ENCODE measurements at places on chromosomes 13 and 19.

DNA sequence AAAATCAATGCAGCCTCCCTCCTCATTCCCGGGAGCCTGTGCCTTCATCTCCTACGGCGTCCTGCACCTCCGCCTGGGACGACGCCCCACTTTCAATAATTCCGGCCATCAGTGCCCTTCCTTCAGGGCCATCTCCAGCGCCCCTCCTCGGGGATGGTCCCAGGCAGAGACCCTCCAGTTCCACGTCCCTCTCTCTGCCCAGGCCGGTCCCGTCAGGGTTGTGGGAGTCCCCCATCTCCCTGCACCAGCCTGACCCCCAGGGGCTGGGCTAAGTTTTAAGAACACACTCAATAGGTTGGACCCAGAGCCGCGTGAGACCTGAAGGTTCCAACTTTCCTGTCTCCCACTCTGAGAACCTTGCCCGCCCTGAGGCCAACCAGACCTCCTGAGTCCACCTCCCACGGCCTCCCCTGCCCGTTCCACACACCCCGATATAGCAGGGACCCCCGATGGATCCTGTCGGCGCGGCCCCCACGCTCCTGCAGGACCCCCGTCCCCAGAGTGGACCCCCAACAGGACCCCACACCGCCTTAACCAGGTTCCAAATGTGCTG, 646 bp downstream of the TMEM161A start:
- DNase-seq = no peak

- DNase-seq = no peak
These were observed 24.5 kb downstream of the GP6 start for GRCh38 chr19:55013596-55013995.

DNA sequence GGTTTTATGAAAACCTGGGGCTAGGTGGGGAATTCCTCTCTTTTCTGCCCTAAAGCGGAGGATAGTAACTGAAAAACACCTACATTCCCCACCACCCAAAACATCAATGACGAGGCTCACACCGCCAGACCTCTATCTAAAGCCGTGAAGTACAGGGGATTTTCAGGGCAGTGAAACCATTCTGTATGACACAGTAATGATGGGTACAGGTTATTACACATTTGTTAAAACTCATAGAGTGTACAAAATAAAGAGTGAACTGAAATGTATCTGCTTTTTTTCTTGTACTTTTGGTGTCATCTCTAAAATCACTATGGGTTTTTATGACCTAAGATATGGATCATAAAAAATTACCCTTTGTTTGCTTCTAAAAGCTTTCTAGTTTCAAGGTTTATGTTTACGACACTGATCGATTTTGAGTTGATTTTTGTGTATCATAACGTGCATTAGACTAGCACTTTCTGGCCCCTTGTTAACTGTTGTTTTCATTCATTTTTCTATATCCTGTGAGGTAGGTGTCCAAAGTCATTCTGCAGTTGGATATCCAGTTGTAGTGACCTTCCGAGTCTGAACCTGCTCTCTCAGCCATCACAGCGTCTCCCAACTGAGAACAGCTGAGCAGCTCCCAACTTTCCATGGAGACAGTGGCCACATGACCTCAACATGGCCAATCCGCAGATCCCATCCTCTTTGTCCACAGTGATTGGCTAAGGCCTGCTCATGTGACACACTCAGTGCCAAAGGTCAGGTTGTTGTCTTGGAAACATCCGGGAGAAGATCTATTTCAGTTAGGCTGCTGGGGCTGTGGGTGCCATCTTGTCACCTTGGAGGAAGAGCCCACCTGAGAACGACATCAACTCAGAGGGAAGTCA, 10.3 kb downstream of the MBD3L2B start:
- no peak for DNase-seq

GRCh38 chr19:632579-633067, 714 bp downstream of the POLRMT start:
- no peak for DNase-seq

GRCh38 chr13:30440910-30441703, 18.8 kb downstream of the UBE2L5 start:
- DNase-seq = no peak

DNA sequence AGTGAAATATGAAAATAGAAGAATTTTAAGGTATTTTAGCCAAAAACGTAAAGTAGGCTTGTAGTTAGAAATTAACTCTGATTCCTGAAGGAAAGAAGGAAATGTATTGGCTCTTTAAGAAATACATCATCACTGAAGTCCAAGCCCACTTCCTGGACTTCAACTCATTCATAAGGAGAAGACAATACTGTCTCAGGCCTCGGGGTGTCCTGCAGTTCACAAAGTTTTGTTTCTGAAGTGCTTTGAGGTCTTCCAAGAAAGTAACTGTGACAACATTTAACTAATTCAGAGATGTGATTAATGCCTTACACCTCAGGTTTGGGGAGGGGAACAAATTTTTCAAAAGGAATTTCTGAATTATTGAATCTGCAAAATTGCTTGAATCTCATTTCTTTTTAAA, 65.8 kb upstream of the STARD13 start:
- no peak for DNase-seq

DNA sequence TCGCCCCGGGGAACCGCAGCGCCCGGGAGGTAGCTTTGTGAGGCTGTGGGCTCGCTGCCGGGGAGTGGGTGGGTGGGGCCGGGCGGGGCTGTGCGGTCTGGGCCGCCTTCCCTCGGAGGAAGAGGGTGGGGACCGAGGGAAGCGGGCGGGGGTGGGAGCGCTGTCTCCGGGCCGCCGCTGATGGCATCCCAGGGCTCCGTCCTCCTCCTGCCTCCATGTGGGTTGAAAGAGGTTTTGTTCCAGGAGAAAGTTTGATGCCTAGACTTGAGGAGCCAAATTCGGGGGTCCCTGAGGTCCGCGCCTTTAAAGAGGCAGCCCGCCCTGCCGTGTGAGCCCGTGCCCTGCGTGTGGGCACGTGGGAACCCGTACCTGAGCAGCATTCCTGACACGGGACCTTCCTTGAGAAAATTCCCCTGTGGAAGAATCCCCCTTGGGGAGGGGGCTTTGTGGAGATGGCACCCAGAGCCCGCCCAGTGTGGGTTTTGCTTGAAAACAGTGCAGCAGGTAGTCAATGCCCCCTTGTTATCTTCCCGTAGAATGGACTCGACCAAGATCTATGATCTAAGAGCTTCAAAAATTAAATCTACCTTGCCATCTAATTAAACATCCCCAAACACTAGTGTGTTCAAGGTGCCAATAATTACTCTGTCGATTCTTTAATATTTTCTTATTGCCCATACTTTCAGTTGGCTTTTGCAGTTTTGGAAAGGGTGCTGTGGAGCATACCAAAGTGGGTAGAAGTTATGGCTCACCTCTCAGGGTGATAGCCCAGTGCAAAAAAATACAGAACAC, 107.8 kb downstream of the RXFP2 start:
- DNase-seq = no peak

GRCh38 chr19:46308510-46308909, 11.7 kb downstream of the HIF3A start:
- DNase-seq = no peak

DNA sequence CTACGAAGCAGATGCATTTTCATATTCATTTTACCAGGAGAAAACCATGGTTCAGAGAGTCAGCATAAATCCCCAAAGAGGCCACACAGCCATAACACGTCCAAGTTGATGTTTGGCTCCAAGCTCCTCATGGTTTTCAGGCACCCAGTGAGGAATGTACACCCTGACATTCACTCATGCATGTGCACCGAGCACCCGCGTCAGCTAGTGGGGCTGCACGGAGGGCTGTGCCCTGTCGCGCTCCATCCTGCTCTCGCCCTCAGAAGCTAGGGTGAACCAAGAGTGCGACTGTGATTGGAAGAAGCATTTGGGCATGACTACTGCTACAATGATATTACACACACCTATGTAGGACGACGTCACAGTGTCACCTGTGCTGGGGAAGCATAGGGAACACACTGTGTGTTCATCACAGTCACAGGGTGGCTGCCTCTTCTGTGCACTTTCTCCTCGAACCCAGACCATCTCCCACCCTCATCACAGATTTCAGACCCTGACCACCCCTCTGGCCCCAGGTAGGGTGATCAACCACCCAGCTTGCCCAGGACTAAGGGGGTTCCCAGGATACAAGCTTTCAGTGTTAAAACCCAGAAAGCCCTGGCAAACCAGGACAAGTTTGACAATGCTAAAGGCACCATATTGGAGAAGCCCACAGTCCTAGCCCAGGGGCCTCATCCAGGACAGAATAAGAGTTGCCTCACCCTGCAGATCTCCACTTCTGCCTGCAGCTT, 148.6 kb upstream of the ZNF507 start:
- DNase-seq = no peak

- DNase-seq = no peak
These were observed 155.4 kb downstream of the DCT start for GRCh38 chr13:94323764-94324758.

DNA sequence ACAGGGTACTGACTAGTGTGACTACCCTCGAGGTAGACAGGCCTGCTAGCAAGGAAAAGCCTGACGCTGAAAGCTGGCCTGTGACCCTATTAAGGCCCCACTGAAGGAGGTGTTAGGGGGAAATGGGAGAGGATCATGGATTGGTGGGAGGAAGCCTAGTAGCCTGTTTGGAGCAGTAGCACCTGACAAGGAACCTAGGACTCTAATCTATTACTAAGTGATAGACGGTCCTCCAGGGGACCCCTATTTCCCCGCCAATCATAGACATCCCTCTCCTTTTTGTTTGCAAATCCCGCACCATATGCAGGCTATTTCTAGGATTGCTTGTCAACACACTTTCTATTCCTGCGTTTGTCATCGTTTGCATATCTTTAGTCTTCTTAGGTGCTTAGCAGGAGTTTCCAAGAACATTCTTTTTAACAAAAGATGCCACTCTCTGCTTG, 1338.8 kb upstream of the MIR17HG start:
- DNase-seq = no peak

GRCh38 chr19:5480427-5480836, 25.2 kb downstream of the ZNRF4 start:
- DNase-seq = no peak

DNA sequence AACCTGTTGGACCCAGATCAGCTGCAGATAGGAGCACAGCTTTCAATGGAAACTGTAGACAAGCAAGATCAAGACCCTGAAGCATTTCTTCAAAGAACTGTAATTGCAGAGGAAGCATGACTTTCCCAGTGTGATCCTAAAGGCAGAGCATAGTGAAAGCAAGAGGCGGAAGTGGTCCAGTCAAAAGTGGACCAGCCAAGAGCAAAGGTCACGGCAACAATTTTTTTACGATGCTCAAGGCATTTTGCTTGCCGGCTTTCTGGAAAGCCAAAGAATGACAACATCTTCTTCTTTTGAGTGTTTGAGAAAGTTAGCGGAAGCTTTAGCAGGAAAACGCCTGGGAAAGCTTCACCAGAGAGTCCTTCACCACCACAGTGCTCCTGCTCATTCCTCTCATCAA, 111.6 kb downstream of the RNF17 start:
- DNase-seq = no peak

- no peak for DNase-seq
These were observed at the start of gene FBN3 for GRCh38 chr19:8149261-8150094. Gene FBN3 (minus strand): TSS chr19:8149592. CDS start chr19:8147480, 2,112 bp downstream.

DNA sequence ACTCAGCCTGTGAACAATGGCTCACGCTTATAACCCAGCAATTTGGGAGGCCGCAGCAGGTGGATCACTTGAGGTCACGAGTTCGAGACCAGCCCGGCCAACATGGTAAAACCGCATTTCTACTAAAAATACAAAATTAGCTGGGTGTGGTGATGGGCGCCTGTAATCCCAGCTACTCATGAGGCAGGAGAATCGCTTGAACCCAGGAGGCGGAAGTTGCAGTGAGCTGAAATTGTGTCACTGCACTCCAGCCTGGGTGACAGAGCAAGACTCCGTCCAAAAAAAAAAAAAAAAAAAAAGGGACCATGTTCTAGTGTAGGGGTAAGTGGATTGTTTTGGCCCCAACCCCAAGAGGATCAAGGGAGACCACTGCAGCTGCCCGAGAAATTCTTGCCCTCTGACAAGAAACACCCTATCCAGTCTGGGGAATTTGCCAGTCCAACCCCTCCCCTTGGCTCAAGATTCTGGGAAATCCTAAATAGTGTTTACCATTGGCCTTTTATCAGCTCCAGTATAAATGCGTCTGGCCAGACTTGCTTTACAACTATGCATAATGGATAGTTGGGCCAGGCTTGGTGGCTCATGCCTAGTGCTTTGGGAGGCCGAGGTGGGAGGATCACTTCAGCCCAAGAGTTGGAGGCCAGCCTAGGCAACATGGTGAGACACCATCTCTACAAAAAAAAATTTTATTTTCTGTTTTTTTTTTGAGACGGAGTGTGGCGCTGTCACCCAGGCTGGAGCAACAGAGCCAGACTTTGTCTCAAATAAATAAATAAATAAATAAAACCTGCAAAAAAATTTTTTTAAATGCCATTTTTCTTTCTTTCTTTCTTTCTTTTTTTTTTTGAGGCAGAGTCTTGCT, 5.1 kb upstream of the DHDH start:
- DNase-seq = no peak

DNA sequence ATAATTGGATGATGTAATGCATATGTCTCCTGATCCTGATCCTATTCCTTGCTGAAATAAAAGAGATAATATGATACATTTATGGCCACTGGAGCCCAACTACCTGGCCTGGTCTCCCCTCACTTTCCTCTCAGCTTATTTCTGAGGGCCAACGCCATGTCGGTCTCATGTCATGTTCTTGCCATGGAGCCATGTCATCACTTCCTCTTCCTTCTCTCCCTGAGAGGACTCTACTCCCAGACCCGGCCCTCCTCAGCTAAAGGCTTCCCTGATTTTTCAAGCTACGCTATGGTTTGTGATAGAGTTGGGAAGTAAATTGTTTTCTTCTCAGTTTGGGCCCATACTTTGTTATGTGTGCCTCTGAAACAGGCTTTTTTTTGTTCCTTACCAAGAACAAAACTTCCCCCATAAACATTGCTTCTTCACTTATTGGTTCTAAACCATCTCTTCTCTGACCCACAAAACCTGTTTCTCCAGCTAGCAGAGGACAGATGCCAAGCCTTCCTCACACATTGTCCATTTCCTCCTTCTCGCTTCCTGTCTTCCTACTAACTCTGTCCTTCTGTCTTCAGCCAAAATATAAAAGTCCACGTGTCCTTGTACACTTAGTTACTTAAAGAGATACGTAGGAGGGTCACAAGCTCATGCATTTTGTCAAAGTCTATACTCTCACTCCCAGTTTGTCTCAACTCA, 319.9 kb upstream of the DACH1 start:
- DNase-seq = no peak

DNA sequence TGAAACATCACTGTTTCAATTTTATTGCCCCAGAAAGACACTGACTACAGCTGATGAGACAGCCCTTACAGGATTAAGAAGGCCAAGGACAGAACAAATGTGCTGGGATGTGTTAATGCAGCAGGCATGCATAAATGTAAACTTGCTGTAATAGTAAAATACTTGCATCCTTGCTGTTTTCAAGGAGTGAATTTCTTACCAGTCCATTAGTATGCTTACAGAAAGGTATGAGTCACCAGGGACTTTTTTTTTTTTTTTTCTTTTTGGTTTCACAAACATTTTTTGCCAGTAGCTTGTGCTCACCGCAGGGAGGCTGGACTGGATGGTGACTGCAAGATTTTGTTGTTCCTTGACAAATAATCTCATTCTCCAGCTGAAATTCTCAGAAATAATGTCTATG, 55.1 kb downstream of the GPR180 start:
- DNase-seq = no peak

- DNase-seq = no peak
These were observed 156.3 kb downstream of the NDFIP2 start for GRCh38 chr13:79637133-79637763.

Measured in cortex of kidney (tissue), 1 donor.